Foreskin keratinocyte (primary cell): ENCODE measurements at places on chromosomes 13 and 19. TPM values are rescaled to one million over a fixed set of nuclear protein-coding genes. Genes with fewer than 3 reads are reported as not detected.
A peak's percentile ranks its signal among the peaks of the same experiment; 100 is the strongest.

Gene ZNF628
- 3.5 and 4.8 TPM in 2 replicates for polyA plus RNA-seq

GRCh38 chr13:107964395-107964794 is 250.9 kb downstream of the LIG4 start:
- no peak for DNase-seq

- DNase-seq, result no peak
These were observed 61.5 kb upstream of the SLC15A1 start for GRCh38 chr13:98813993-98814392.

- DNase-seq, result no peak
These were observed 66.4 kb upstream of the KL start for GRCh38 chr13:32949820-32950219.

DNA sequence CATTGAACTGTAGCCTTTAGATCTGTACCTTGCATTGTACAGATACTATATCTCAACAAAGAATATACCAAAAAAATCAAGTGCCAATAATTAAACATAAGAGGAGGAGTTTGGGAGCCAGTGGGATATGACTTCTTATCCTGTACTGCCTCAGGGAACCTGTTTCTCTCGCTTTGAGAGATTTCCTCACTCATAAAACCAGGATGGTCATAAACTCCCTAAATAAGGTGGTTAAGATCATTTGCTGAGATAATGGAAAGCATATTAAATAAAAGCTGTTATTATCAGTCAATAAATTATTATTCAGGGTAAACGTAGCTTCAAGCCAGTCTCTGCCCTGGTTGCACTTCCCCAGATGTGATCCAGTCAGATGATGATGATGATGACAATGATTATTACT is 17.0 kb downstream of the OPA3 start:
- DNase-seq, result no peak

DNA sequence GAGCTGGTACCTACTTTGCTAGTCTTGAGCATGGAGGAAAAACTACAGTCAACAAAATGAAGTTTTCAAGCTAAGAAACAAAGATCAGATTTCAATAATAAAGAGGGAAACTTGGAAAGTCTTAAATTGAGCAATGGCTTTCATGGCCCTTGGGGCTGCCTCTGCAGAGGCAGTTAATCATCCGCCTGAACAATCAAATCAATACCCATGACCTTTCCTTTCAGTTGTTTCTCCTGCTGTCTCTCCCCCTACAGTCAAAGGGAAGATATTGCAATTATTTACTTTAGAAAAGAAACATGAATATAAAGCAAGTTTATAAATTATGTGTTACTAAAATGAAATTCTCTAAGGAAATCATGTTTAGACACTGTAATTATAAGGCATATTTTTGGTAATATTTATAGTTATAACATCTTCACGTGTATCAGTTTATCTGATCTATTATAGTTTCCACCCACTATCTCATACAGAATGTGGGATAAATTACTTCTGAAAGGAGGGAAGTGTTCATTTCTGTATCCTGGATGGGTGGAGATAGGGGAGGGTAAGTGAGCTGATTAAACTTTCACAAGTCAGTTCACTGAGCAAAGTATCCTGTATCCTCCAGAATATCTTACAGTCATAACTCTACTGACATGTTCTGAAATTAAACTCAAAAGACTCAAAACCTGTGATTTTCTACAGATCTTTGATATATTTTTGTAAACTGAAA is 72.4 kb upstream of the TSC22D1 start:
- DNase-seq, result no peak

DNA sequence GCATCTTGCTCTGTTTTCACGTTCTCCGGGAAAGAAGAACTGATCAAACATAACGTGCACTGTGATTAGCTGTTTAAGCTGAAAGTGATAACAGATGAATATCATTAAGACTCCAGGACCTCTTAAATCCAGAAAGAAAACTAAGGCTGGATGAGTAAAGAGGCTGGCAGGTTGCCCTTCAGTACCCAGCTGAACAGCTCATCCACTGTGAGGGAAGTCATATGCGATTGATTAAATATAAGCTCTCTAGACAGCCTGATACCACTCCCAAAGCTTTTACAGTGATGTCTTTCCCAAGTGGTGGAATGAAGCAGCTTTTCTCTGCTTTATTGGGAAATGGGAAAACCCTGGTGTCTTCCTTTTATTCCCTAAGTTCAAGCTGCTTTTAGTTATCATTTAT is 116.9 kb downstream of the EFNB2 start:
- DNase-seq, result peak; percentile 22

DNA sequence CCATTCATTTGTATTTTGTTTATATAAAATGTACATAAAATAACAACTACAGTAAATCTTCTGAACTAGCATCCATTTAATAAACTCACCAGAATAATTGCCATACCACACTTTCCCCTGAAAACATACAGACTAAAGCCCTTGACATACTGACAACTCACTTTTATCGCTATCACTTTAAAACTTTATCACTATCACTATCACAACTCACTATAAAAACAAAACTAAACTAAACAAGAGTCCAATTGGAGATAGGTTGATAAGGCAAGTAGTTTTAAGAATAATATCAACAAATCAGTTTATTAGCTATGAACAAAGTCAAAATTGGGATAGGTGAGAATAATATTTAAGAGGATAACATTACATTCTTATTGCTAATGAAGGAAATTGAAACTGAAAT is 108.9 kb downstream of the SLITRK6 start:
- no peak for DNase-seq
